ENCODE measurements at places on chromosomes 2 and 18.

DNA sequence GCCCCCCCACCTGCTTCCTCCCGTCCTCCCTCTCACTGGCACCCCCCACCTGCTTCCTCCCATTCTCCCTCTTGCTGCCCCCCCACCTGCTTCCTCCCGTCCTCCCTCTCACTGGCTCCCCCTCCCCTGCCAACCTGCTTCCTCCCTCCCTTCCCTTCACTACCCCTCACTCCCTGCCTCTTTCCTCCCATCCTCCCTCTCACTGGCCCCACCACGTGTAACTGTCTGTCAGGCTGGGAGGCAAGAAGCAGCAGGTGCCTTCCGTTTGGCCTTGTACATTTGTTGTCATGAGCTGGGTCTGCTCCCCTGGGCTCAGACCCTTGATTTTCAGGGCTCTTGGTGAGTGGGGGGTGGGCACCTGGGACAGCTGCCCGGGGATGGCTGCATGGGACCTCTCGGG, 19.1 kb downstream of the RTP5 start:
- DNase-seq, result no peak

DNA sequence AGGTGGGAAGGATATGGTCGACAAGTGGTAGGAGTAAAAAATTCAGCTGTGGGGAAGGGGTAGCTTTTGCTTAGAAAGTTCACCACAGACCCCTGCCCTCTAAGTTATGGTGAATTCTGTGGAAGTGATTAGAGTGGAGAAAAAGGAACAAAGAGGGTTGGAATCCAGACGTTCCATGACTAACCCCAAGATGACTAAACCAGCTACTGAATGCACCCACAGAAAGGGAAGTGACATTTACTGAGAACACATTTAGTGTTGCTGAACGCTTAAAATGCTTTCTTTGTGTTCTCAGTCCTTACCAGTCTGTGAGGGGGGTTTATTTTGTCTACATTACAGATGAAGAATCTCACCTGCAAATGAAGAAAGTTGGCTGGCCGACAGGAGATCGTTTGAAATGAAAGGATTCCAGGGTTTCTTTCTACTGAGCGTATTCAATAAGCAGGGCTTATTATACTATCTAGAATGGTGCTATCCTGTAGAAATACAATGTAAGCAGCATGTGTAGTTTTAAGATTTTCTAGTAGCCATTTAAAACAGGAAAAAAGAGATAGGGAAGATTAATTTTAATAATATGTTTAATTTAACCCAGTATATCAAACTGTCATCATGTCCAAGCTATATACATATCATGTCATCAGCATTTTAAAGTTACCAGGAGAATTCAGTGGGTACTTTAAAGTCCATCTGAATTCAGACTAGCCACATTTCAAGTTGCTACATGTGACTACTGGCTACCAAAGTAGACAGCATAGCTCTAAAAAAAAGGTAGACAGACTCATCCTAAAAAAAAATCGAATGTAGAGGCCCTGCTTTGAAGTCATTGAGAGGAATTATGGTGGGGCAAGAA, 60.1 kb downstream of the LIMS1 start:
- DNase-seq, result no peak

GRCh38 chr2:191864628-191865374, 17.9 kb upstream of the CAVIN2 start:
- DNase-seq, result no peak

- no peak for DNase-seq
These were observed 149.4 kb upstream of the SLC1A4 start for GRCh38 chr2:64839844-64840243.

GRCh38 chr18:48468151-48468550, 59.0 kb upstream of the ZBTB7C start:
- DNase-seq, result no peak

- no peak for DNase-seq
These were observed 621.7 kb upstream of the ACVR2A start for GRCh38 chr2:147223119-147223518.

DNA sequence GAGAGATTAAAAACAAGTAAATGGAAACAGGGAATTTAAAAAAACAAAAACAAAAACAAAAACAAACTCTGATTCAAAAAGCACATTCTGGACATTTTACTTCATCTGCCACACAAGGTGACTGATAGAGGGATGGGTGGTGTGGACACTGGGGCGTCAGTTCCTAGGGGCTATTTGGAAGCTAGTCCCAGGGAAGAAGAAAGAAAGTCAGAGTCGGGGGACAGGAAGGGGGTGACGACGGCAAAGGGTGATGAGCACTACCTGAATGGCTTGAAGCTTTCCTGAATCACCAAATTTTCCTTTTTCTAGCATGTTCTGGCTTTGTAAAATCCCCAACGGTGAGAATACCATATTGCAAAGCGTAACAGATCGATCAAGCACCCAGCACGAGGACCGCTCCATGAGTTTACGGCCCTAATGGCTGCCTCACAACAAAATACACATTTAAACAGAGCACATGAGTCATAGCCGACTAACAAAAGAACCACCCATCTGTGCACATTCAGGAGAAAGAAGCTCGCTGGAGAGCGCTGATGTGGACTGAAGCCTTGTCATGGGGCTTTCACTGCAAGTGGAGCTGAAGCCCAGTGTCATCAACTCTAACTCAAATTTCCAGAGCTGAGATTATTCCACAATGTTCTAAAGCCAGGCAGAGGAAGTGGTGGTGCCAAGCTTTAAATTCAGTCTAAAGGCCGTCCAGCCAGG, 178.9 kb downstream of the LNPK start:
- DNase-seq, result no peak

DNA sequence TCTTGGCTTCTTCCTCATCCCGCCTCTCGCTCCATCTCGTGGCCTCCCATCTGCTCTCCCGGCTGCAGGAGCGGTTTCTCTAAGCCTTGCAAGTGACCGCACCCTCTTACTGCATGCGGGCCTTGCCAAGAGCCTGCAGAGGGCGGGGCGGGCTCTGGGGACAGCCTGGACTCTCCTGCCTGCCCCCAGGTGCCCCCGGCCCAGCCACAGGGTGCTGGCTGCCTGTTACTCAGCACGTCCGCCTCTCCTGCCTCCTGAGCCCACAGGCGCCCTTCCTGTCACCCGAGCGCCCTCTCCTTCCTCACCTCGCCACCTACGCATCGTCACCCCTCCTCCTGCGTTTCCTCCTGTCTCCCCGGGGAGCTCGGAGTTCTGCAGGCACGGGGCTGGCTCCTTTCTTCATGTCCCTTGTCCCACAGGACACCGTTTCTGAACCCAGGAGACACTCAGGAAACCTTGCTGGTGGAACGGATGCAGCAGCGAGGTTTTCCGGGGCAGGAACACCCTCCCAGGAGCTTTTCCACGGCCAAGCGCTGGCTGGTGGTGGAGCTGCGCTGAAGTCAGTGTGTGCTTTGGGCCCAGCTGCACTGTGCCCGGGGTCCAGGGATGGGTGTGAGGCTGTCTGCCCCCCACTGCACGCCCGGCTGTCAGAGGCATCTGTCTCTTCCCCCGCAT, 28.5 kb downstream of the HPCAL1 start:
- peak; percentile 37 for DNase-seq

DNA sequence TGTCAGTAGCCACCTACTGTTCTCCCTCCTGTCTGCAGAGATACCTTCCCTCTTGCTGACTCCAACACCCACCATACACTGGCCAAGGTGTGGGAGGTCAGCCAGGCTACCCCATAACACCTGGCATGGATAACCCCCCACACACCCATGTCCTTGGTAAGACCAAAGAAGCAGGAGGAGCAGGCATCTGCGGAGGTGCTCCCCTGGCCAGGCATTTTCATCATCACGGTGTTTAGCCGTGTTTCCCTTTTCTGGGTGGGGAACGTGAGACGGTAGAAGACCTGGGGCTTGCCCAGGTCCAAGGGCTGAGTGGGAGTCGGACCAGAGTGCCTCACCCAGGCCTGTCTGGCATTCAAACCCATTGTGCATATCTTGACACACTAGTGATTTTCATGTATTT, 150.3 kb downstream of the SMAD7 start:
- DNase-seq, result no peak

DNA sequence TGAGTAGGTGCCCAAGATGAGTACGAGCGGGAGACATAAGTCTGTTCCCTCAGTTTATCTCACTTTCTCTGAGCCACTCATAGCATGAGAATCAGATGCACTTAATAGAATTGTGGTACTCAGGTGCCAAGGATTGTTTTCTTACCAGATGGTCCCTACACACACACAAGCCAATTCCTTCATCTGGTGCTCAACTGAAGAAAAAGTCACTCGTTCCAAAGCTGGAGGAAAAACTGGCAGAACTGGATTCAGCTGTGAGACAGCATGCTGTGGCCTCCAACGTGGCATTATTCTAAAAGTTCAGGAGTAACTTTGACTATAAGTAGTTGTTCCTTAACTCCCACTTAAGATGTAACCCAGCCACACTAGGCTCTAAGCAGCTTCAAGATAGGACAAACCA, 33.4 kb upstream of the ABCA12 start:
- no peak for DNase-seq

- no peak for DNase-seq
These were observed 619.9 kb downstream of the ZEB2 start for GRCh38 chr2:143899987-143900386.

DNA sequence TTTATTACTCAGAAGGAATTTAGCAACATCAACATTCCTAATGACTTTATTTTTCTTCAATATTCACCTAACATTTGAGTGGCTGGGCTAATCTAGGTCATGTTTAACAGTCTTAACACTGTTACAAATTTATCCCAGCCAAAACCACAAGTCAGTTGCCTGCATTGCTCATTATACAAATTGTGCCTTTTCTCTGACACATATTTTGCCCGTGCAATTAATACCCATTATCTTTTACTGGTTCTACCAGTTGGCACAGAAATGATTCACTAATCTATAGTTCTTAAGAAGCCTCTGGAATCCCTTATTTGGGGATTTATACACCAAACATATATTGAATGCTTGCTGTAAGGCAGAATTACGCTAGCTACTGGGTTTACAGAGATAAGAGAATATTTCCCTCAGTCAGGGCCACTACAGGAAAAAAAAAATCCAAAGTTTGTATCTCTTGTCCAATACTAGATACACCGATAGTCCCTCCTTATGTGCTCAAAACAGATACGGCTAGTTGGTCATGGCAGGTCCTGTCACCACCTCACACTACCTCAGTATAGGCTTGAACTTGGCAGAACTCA, 46.3 kb downstream of the ZCCHC2 start:
- no peak for DNase-seq

GRCh38 chr2:169895294-169895985, 68.2 kb downstream of the UBR3 start:
- DNase-seq, result no peak

GRCh38 chr2:223937535-223937934, 7.6 kb downstream of the WDFY1 start:
- DNase-seq, result no peak

DNA sequence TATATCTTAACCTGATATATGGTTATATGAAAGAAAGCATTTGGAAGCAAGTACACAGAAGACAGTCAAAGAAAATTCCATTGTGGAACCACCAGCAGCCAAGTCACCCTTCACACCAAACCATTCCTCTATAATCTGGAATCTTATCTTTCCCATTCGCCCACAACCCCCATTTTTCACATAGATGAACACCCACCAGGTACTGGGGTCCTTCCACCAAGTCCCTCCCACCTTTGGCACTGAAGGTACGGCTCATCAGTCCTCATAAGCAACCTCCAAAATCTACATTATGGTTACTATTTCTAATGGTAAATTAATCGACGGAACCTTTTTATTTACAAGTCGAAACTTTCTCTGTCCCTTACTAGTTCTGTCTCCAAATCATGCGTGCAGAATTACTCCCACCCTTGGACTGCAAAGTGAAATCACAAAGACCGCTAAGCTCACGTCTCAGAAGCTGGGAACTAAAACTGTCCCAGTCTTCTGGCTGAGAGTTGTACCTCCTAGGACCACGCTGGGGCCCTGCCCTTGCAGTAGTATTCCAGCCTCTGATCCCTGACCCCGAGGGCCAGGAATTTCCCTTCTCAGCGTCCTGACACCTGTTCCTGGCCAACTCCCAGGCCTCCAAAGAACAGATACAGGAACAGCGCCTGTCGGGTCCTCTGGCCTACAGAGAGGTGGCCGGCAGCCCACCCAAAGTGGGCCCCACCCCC, 702 bp downstream of the OLA1 start:
- DNase-seq, result no peak

GRCh38 chr2:160289126-160289525, 89.1 kb upstream of the ITGB6 start:
- DNase-seq, result no peak

DNA sequence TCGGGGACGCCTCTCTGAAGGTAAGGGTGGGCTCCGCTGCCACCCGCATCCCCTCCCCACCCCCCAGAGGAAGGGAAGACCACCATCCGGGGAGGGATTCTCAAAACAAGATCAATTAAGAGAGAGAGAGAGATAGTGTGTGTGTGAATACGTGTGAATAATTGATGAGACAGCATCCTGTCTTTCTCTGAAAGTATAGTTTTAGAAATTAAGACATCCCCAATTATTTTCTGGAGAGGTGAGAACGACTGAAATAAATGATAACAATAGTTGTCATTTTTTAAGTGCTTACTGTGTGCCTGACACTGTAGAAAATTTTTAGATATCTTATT, 751 bp downstream of the IL18R1 start:
- DNase-seq, result no peak

GRCh38 chr18:72672364-72673184, 128.4 kb upstream of the CBLN2 start:
- peak; percentile 35 for DNase-seq

DNA sequence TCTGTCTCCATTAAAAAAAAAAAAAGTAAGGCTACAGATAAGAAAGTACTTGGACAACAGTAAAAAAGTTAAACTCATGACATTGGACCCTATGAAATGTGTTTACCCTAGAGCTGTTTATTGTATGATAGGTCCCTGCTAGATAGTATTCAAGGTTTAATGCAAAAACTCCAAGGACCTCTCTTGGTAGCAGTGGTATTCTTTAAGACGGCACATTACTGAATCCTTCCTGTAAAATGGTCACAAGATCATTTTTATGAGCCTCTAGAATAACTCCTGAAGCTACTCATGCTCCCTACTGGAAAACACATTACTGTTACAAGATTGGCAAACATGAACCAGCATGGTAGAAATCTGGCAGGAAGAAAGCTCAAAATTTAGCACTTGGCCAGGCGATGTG, 38.8 kb downstream of the GALM start:
- no peak for DNase-seq

DNA sequence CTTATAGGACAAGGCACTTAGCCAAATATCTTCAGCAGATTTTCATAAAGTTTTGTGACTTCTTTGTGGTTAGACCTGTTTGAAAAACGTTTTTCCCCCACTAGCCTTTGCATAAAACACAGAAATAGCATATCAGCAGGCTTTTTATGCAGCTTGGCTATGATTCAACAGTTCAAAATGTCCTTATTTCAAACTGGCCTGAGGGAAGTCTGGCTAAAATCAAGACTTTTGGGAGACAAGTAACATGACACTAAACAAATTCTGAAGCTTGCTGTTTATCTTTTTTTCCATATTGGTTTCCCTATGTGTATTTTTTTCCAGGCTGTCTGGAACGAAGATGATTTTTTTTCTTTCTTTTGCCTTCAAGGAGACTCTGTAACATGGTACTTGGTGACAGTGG, 95.1 kb upstream of the L3MBTL4 start:
- no peak for DNase-seq

DNA sequence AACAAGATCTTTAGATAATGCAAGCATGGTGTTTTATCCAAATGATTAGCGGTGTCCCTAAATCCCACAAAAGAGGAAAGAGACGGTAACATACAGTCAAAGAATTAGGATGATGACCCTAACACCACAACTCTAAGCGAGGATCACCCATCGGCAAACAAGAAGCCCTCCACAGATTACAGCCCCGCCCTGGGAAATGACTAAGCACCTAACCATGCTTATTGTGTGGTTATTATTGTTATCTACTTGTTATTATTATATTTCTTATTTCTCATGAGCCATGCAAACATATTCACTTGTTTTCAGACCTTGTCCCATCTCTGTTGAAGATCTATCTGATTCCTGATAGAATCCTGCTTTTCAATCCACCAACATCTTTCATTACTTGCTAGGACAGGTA, 651.3 kb downstream of the NYAP2 start:
- DNase-seq, result no peak
